ENCODE measurements at places on chromosomes 7 and 10.

DNA sequence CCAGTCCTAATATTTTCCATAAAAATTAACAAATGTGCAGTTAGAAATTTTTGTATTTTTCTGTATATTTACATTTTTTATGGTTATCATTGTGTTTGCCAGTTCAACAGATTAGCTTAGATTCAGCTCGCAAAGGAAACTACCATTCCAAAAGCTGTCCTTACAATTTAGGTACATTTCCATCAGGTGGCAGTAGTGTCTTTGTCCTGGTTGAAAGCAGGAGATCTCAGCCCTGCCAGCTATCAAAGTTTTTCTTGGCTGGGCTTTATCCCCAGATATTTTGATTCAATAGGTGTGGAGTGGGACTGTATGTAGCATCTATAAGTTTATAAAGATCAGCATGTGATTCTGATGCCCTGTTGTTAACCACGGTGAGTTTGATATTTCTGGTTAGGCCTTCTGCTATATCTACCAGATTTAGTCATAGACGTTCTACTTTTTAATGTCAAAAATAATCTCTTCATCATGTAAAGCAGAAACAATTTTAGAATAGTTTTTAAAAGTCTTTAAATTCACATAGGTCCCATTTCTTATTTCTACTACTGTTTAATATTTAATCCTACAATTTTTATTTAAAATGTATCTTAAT, 15.5 kb upstream of the ICA1 start:
- DNase-seq: no peak

DNA sequence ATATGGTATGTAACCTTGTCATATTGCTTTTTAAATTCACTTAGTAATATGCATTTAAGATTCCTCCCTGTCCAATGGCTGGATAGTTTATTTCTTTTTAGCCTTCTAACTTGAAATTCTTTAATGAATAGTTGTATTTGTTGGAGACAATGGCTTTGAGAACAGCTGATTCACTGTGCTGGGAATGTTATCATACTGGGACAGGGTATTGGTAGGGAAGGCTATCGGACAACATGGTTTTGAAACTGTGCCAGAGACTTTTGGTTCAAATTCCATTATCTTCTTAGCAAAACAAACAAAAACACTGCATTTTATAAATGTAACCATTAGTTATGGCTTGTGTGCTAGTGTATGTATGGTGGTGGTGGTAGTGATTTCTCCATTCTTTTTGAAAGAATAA, 517.1 kb upstream of the ANKRD30A start:
- no peak for DNase-seq

DNA sequence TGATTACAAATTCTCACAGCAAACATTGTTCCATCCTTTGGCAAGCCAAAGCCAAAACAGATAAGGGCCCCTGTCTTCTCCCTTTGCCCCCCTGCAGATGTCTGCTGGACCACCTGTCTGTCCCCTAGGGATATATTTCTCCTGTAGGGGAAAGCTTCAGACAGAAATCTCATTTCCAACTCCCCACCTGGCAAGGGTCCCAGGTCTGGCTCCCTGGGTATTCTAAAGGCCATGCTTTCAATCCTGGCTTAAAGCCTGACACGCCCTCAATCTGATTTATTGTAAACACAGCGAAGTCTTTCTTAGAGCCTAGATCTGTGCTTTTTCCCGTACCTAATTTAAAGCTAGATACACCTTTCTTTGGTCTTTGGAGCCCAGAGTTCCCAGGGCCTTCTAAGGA, 66.1 kb downstream of the KCNMA1 start:
- DNase-seq: no peak

GRCh38 chr7:26454180-26454579, 162.5 kb downstream of the SNX10 start:
- DNase-seq: no peak

GRCh38 chr7:12152196-12152918, 58.7 kb upstream of the TMEM106B start:
- DNase-seq: no peak

- DNase-seq: no peak
Observed at GRCh38 chr10:74140553-74140952, 10.1 kb downstream of the AP3M1 start.

DNA sequence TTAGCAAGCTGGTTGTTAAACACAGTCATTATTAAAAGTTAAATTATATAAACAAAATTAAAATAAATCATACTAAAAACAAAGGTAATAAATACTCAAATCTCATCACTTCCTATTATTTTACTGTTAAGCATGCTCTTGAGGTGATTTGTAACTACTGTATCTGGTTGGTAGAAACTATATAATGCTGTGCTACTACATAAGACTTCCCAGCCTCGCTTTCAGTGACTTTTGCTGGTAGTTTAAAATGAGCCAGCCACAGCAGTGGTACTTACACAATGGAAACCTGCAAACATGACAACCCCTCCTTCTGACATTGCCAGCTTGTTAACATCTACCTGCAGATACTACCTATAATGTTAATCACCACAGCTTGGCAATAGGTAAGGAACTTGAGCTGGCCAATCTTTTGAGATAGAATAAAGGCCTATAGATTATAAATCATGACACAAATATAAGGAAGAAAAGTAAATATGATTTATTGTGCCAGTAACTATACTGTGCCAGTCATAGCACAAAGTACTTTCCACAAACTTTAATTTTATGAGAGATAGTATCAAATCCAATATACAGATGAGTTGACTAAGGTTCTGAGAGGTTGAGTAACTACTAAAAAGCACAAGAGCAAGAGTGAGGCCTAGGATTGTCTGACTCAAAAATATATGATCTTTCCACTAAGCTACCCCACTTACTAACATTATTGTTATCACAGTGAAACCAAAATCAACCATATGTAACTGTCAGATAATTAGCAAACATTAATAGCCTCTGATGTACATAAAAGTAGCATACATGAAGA, 181.1 kb upstream of the ASAH2 start:
- no peak for DNase-seq

DNA sequence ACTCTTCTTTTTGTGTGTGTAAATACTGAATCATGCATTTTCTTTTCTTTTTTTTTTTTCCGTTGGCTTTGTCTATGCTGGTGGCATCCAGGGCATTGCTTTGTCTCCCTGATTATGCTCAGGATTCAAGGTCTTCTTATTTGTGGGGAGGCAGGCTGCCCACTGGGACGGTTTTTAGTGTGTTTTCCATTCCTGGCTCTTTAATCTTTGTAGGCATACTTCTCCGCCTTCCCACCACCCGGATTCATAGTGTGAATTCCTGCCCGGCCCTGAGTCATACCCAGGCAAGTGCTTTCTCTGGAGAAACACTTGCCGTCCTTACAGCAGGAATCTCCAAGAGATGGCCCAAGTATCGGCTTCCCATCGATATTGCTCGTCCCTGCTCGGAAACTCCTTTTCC, 5.2 kb downstream of the ZNF655 start:
- DNase-seq: no peak

- DNase-seq: no peak
Observed at GRCh38 chr10:34994565-34995142, 95.5 kb downstream of the CUL2 start.

DNA sequence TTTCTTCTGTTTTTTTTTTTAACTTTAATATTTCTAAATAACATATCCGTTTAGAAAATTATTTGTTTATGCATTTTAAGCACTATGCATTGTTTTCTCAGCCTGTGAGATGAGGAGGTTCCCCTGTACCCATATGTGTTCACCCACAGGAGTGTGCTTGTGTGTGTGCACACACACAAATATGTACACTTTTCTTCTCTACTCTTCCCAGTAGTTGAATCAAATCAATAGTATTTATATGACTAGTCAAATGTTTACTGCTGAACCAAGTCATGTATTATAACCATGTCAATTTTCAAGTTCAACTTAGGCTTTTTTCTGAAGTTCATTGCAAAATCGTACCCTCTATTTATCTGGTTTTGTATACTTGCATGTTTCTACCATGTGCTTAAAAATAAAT, 37.3 kb downstream of the HDAC9 start:
- no peak for DNase-seq

DNA sequence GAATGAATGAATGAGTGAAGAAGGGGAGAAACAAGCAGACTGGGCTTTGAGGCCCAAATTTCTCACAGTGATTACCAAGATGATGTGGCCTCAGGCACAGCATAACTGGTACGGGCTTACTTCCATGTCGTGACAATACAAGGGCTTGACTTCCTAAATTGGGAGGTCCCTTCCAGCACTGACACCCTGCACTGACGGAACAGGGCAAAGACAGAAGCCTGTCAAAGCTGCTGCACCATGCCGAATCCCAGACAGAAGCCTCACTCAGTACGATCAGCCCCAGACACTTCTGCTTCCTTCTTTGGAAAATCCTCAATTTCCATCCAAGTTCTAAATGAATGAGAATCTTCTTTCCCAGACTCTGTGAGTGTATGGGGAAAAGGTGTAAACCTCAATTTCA, 51.9 kb downstream of the GNA12 start:
- no peak for DNase-seq

- DNase-seq: no peak
Observed at GRCh38 chr7:113945018-113945938, 26.5 kb upstream of the PPP1R3A start.

DNA sequence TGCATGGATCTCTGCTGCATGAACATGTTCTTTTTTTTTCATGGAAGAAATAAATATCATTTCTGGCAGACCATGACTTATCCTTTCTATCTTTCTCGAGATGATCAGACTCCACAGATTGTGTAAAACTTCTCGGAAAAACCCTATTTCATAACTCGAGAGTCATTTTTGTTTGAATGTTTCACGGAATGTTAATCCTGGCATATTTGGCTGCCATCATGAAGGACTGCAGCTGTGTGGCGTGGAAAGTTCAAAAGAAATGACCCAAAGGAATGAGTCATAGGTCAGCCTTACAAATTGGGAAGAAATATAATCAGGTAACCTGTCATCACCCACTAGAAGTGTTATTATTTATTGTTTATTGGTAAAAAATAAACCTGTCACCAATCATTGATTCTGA, 566.8 kb downstream of the SDK1 start:
- DNase-seq: no peak

- DNase-seq: no peak
Observed at GRCh38 chr7:99601656-99602310, 3.7 kb downstream of the TMEM225B start.

- DNase-seq: no peak
Observed at GRCh38 chr10:123151737-123152135, 2.5 kb upstream of the BUB3 start.

DNA sequence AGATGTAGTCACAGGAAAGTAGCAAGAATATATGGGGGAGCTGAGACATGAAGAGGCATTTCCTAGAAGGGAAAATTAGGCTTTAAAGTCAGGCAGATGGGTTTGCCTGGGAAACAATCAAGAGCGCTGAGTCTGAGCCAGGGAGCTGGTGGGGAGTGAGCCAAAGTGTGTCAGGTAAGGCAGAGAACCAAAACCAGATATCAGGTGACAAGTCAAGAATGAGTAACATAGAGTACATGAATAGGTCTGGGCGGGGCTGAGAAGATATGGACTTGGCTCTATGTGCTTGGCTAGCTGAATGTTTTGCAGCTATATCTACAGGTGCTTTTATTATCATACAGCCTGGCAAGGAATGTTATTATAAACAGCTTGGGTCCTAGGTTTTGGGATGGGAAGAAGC, 49.3 kb downstream of the GPR141 start:
- no peak for DNase-seq

DNA sequence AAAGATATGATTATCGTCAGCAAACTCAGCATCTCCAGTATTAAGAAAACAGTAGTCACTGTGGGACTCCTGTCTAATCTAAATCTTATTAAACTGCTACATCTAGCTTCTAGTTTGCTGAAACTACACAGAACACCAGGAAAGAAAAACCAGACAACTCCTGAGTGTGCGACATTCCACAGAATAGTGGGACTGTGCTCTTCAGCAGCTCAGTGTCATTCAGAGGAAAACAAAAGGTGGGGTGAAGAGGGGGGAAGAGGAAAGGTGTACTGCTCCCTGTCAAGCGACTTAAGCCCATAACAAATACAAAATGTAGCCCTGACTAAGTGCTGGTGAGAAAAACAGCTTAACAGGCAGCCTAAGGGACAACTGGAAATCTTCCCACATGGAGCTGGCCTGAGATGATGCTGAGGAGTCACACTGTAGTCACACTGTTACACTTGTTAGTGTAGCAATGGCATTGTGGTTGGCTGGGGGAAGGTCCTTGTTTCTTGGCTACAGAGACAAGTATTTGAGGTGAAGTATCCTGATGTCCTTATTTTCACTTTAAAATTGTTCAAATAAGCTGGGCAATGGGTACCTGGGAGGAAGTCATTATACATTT, 135.5 kb downstream of the USP6NL start:
- DNase-seq: no peak

GRCh38 chr7:116786791-116787443, 75.5 kb upstream of the CAPZA2 start:
- no peak for DNase-seq

GRCh38 chr10:52391927-52392602, 78.0 kb downstream of the DKK1 start:
- DNase-seq: no peak

DNA sequence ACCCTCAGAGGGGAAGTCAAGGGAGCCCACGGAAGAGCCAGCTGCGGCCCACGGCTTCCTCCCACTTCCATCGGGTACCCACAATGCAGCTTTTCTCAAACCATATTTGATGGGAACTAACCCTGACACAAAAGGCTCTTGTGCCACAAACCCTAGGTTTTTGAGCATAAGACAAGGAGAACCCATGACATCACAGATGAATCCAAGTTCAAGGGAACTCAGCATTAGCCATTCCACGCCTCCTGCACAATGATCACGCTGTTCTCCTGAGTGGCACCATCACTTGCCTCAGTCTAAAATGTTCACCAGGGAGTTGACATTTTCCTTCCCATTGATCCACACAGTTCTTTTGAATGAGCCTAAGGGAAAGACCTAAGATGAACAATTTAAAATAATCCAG, 70.4 kb downstream of the ITIH5 start:
- no peak for DNase-seq

DNA sequence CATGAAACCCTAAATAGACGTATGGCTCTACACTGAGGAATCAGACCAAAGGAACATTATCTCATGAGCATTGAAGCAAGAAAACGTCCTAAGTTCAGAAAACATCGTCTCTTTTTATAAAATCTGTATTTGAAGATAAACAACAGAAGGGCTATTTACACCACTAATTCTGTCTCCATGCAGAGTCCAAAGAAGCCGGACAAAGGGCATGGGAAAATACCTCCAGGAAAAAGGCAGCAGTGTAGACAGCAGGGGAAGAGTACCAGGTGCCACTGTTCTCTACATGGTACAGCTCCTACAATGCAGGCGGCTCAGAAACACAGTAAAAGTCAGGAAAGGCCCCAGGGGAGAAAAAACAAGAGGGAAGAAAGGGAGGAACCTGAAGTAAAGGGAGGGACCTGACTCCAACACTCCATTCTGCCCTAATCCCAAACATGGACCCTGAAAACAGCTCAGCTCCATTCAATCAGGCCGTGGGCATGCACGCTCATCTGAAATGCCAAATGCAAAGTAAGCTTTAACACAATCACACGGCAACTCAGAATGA, 17.5 kb downstream of the FAM171A1 start:
- no peak for DNase-seq

- DNase-seq: no peak
Observed at GRCh38 chr7:107592361-107593024, 12.4 kb downstream of the BCAP29 start.

- no peak for DNase-seq
Observed at GRCh38 chr7:127380479-127380878, 12.0 kb downstream of the ZNF800 start.

- DNase-seq: peak; percentile 80
Observed at GRCh38 chr7:104983578-104984539, 30.1 kb upstream of the KMT2E start.

- DNase-seq: no peak
Observed at GRCh38 chr10:114662646-114663217, 4.7 kb upstream of the ABLIM1 start.
